ENCODE measurements at places on chromosomes 4 and X.

DNA sequence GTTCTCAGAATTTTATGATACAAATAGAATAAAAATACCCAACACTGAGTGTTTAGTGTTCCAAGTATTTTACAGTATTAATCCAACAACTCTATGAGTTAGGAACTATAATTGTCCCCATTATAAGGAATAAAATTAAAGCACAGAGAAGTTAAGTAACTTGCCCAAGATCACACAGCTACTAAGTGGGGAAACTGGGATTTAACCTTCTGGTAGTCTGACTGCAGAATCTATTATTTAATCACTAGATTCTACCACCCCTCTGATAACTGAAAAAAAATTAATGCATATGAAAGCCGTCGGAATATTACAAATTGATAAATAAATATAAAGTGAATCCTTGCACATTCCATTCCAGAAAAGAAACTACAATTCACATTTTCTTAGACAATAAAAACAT is 5.7 kb upstream of the NKX6-1 start:
- no peak for DNase-seq

DNA sequence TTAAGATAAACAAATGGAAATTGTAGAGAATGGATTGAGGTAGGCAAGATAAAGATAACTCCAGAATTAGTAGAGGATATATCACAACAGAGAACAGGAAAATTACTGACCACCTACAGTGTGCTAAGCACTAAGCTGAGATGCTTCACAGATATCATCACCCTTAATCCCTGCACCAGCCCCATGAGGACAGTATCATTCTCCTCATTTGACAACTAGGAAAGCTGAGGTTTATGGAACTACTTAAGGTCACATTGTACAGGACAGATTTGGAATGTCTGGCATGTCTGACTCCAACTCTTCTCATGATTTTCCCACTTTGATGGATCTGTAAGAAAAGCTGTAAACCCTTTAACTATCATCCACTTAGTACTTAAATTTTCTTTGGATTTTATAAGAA is 95.5 kb downstream of the CASK start:
- DNase-seq: no peak

DNA sequence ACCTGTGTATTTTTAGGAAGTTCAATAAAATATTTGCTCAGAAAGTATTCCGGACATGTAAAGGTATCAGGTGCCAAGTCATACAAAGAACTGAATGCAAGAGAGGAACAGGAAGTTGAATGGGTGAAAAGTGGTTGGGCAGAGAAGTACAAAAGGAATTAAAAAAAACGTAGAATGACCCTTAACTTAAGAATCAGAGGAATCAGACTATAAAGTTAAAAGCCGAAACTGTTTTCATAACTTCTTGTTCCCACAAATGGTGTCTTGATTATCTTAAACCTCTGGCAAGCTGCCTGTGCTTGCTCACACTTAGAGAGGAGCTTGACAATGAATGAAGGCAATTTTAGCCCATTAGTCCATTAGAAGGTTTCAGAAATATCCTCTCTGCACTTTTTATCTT is 81.6 kb upstream of the HHIP start:
- no peak for DNase-seq

- DNase-seq: no peak
Observed at GRCh38 chrX:6163721-6164120, 64.9 kb downstream of the NLGN4X start.

DNA sequence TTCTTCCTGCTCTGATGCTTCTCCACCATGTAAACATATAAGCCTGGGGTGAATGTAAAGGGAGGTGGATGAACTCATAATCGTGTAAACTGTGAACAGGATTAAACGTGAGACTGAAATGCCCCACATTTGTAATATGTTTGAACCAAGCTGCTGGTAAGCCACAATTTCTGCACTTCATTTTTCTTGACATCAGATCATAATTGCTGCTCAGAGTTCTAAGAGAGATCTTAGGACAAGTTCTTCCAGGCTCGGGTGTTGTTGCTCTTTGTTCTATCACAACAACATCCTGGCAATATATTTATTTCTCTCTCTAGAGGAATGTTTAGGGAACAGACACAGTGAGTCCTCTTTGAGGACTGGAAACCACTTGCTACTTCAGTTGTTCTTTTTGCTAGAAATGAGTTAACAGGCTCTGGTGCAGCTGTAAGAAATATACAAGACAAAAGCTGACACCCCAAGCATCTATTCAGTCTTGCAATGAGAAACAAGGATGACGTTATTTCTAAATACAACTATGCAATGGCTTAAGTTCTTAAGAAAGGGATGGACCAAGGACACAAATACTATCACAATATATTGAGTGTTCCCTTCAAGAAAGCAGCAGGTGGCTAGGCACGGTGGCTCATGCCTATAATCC is 59.6 kb downstream of the LNX1 start:
- no peak for DNase-seq

All from COR-L47 (cell line).